ENCODE measurements at places on chromosomes 1 and 21.

- no peak for DNase-seq
These were observed 5.3 kb upstream of the TMEM52 start for GRCh38 chr1:1924386-1924785.

DNA sequence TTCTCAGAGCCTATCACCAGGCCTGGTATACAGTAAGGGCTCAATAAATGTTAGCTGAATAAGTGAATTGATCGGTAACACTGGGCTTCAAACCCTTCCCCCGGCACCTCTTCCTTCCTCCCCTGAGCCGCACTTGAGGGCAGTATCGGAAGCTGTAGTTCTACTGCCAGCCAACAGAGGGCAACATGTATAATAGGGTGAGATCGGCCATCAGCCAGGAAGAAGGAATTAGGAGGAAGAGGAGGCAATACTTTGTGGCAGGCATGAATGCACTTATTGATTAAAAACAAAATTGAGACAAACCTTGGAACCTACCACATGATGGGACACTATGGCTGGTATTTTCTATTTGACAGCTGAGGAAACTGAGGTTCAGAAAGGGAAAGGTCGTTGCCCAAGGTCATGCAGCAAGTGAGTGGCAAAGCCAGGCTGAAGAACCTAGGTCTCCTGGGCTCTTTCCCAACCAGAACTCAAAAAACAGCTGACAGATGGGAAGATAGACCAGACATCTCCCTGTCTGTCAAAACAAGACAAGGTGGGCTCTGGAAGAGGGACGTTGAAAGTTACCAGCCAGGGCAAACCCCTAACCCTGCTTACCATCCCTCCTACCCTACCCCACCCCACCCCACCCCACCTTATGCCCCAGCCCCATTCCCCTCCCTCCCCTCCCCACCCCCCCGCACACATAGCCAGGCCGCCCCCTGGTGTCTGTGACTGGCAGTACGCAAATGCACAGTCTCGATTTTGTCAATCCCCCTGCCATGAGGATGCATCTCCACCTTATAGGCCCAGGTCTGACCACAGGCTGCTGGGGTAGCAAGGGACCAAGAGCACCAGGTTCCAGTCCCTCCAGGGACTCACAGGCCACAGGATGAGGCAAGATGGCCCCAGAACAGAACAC, 107.3 kb upstream of the RUNX3 start:
- no peak for DNase-seq

- DNase-seq, result no peak
These were observed 4.6 kb downstream of the TMEM63A start for GRCh38 chr1:225877580-225877979.

DNA sequence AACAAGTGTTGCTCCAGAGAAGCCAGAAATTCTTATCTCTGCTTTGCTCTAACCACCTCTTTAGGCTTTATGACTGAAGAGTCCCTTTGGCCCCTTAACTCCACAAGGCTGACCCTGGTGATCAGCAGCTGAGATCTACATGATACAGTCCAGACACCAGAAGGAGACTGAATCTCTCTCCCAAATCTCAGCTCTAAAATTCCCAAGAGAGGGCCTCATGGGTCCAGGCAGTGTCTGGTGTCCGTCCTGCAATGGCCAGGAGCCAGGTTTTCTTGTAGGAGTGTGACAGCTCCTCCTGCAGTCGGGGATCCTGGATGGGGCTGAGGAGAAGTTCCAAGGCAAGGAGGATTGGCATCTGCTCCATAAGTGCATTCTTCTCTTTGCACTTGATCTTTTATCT, 35.3 kb downstream of the L1TD1 start:
- no peak for DNase-seq

DNA sequence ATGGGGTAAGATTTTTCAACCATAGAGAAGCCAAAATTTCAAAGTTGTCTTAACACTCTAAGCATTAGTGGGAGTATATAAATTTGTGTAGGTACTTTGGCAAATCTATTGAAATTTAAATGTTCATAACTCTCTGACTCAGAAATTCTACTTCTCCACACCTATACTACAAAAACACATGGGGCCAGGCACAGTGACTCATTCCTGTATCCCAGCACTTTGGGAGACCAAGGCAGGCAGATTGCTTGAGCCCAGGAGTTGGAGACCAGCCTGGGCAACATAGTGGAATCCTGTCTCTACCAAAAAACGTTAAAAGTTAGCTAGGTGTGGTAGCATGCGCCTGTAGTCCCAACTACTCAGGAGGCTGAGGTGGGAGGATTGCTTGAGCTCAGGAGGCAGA, 41.3 kb upstream of the RAVER2 start:
- DNase-seq, result no peak

- DNase-seq, result no peak
These were observed 22.7 kb downstream of the PRKACB start for GRCh38 chr1:84166797-84167196.

DNA sequence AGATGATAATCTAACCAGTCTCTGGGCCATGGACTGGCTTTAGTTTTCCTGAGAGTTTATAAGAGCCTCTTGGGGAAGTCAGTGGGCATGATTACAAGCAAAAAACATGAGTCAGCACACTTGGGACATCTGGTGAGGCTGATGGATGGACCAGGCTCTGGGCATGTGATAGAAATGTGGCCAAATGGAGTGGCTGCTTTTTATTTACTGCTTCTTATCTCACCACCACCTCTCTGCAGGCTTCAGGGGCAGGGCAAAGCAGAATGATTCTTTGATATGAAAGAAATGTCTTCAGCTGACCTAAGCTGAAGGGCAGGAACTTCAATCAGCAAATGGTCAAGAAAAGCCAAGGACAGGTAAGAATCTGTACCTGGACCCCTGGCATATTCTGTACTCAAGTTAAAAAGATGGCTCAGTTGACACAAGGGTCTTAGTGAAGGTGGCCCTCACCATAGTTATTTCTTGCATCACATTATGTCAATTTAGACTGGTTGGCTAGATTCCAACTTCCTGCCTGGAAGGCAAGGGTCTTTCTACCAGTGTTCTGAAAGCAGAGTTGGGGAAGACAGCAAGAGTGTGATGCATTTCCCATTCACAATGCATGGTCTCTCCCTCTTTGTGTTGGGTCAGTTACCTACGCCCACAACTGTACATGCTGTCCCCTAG, 162.8 kb downstream of the FASLG start:
- no peak for DNase-seq

DNA sequence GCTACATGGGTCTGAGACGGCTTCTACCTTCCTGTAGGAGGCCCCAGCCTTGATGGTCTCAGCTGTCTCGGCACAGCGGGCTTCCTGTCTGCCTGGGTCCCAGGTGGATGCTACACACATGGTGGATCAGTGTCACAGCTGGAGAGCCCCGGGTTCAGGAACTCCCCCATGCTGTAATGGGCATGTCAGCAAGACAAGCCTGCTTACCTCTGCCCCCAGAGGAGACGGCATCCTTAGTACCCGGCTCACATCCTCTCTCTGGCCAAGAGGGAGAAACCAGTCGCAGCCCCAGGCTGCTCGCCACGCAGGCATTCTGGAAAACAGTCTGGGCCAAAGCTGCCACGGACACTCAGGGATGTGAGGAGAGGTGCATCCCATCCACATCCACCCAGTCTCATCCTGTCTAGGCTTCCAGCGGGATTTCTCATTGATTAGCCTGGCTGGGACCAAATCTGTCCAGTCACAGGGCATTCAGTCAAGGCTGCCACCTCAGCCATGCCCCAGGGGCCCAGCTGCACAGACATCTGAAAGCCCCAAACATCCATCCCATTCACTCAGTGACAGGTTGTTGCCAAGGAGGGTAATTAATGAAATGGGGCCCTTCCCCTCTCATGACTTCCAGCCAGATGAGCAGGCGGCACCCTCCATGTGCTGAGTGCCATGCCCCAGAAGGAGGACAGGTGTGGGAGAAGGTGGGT, 10.5 kb downstream of the SNAP47 start:
- no peak for DNase-seq

DNA sequence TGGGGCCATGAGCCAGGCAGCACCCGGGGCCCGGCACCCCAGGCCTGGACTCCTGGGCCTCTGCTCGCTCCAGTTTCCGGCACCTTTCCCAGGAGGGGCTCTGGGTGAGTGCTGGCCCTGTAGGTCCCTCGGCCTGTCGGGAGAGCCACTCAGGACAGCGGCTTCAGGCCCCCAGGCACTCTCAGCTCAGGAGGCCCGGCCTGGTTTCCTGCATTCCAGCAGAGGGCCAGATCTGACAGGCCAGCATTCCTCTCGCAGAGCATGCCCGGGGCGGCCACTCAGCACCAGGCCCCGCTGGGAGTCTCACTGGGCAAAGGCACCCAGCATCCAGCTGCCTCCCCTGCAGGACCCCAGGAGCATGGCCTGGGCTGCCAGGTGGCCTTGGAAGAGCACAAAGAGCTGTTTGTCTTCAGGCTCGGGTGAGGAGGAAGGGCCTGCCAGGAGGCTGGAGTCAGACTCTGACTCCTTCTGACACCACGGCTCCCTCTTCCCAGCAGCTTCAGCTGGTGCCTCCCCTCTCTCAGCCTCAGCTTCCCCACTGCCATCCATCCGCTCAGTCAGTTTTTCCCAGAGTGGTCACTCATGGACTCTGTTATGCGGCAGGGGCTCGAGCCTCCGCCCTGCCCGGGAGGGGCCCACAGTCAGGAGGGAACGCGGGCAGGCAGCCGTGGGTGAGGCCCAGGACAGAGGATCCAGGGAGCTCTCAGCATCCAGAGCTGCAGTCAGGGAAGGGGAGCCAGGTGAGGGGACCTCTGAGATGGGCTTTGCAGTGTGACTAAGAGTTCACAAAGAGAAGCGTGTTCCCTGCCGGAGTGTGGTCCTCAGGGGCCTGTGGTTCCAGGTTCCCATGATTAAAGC, 51.7 kb downstream of the WNT9A start:
- peak; percentile 28 for DNase-seq

DNA sequence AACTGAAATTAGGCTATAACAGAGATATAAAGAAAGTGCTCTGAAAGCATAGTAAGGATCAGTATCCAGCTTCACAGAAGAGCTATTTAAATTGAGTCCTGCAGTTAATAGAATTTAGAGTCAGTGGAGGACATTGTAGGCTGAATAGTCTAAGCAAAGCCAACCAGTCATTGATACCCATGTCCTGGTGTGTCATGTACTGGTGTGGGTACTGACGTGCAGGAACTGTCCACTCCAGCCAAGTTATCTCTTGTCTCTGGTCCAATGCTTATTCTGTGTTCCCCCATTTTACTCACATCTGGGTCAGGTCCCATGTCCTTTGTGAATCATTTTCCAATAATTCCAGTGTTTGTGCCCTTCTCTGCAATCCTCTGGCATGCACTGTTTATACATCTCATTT, 90.0 kb downstream of the MACF1 start:
- DNase-seq, result no peak

- DNase-seq, result no peak
These were observed 104.6 kb downstream of the ARHGEF10L start for GRCh38 chr1:17643861-17644703.

- DNase-seq, result no peak
These were observed 43.4 kb downstream of the KCNJ15 start for GRCh38 chr21:38300141-38300578.

DNA sequence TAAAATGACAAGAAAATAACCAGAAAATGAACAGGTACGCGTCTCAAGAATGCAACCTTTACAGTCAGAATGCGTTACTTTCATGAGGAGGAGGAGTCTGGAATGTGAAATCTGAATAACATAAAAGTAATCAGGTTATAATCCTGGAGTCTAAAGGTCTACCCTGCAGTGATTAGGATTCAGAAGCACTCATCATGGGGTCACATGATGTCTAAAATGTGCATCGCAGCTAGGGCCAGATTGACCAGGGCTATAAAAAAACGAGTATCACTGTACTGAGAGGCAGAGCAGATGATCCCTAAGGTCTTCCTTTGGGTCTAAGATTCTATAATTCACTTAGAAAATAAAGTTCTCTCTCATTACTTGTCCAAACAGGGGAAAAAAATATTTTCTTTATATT, 7.4 kb downstream of the EIF2D start:
- DNase-seq, result no peak

- DNase-seq, result no peak
These were observed 50.7 kb upstream of the SPOCD1 start for GRCh38 chr1:31866450-31867032.

DNA sequence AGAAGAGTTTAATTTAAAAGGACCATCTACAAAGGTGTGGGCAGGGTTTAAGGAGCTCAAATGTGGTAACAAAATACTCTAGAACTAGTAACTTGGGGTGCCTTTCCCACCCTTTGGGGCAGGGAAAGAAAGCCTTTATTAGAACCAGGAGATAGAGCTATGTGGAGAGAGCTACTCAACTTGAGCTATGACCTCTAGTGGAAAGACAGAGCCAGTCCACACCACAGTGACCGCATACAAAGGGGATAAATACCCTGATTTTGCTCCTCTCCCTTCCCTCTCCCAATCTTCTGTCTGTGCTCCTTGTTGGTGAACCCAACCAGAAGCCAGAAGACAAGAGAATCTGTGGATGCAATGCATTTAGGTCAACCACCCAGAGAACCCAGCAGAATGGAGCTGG, 54.4 kb upstream of the JAK1 start:
- DNase-seq, result no peak

DNA sequence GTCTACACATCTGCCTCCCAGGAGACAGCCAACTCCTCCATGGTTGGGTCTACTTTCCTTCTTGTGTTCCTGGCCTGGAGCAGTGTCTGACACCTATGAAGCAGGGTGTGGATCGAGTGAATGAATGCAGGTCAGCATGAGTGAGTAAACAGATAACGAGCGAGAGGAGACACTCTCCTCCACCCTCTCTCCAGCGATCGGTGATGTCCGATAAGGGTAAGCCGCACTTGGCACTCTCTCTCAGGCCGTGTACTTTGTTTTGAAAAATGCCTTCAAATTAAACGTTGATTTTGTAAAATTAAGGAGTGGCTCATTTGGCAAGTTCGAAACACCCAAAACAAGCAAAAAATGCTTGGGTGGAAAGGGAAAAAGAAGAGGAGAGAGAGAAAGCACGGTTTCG, 43.8 kb upstream of the DMRTB1 start:
- no peak for DNase-seq

DNA sequence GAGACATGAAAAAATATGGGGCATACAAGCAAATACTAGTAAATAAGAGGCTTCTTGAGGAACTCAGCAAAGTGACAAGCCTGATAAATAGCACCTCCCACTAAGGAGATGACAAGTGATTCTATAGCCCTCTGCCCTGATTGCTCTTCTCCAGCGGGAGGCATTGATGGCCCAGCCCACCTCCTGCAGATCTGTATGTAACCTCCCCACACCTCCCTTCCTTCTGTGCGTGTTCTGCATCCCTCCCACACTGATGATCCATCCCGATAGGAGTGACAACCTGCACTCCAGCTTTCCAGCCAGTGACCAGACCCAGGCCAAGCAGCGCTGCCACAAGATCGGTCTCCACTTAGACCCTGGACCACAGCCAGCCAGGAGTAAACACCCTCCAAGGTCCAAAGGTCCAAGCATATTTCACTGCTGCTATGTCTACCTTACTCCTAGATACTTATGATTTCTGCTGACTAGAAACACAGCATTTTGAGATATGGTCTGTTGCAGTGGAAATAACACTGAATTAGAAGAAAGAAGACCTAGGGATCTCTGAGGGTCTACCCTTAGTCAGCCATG, 176.1 kb downstream of the BRINP2 start:
- no peak for DNase-seq

All from right lung (tissue), 10 donors.